ENCODE measurements at places on chromosomes 6 and 20.
A peak's percentile ranks its signal among the peaks of the same experiment; 100 is the strongest.

DNA sequence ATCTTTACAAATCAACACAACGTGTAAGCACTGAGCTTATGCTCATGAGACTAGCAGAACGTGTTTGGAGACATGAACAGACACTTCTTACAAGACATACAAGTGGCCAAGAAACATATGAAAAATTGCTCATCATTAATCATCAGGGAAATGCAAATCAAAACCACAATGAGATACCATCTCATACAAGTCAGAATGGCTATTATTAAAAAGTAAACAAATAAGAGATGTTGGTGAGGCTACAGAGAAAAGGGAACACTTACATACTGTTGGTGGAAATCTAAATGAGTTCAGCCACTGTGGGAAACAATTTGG, 327.9 kb upstream of the SOX4 start:
- no peak for DNase-seq

- no peak for DNase-seq
Measured at GRCh38 chr6:111788379-111789276, 84.6 kb downstream of the FYN start.

GRCh38 chr6:166587631-166588413, 1.3 kb upstream of the RAMACL start:
- DNase-seq = no peak

GRCh38 chr6:130775411-130776012, 51.7 kb upstream of the SMLR1 start:
- no peak for DNase-seq

DNA sequence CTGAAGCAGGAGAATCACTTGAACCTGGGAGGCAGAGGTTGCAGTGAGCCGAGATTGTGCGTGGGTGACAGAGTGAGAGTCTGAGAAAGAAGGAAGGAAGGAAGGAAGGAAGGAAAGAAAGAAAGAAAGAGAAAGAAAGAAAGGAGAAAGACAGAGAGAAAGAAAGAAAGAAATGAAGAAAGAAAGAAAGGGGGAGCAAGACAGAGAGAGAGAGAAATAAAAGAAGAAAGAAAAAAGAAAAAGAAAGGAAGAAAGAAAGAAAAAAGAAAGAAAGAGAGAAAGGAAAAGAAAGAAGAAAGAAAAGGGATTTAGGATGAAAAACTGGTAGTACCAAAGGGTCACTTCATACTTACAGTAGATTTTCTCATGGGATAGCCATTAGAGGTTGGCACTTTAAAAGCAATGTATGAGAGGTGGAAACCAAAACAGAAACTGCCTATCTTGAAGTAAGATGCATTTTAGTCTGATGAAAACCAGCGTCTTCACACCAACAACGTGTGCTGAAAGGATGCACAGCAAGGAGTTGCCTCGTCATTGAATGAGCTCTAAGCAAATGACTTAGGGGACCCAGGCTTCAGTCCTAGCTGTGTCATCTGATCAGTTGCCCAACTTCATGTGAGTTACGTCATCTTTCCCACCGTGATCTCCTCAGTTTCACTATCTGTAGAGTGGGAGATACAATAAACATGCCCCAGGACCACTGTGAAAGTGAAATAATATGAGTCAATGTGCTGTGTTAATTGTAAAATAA, 133.9 kb upstream of the NEDD9 start:
- no peak for DNase-seq

- no peak for DNase-seq
Measured at GRCh38 chr6:20664250-20664649, 130.0 kb downstream of the CDKAL1 start.

DNA sequence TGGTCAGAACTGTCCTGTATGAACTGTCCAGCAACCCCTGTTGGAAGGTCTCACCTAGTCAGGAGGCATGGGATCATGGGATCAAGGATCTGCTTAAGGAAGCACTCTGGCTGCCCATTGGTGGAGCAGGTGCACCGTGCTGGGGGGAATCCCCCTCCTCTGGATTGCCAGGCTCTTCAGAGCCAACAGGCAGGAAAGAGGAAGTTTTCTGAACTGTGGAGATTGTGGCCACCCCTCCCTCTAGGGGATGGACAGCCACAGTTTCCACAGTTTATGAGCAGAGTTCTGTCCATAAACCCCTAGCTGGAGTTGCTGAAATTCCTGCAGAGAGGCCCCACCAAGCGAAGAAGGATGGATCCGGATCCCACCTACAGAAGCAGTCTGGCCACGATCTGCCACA, 13.0 kb upstream of the HLA-DQB1 start:
- DNase-seq = no peak

DNA sequence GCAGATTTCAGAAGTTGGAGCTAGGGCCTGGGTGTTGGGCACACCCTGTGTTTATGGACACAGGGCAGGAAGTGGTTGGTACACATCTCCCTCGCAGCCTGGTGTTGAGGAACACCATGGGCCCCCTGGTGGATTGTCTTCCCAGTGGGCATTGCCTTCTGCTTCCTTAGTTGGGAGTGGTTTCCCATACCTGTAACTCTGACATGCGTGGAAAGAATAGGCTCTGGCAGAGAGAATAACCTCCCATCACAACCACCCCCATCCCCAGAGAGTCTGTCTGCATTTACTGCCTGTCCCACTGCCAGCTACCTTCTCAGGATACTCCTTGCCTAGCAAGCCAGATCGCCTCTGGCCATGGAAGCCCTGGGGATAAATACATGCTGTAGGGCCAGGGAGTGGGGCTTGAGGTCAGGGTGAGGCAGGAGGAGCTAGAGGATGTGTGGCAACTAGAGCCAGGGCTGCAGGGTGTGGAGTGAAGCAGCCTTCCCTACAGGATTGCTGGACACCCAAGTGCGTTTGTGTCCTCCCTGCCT, 14.7 kb downstream of the LRRC73 start:
- DNase-seq = peak; percentile 19

DNA sequence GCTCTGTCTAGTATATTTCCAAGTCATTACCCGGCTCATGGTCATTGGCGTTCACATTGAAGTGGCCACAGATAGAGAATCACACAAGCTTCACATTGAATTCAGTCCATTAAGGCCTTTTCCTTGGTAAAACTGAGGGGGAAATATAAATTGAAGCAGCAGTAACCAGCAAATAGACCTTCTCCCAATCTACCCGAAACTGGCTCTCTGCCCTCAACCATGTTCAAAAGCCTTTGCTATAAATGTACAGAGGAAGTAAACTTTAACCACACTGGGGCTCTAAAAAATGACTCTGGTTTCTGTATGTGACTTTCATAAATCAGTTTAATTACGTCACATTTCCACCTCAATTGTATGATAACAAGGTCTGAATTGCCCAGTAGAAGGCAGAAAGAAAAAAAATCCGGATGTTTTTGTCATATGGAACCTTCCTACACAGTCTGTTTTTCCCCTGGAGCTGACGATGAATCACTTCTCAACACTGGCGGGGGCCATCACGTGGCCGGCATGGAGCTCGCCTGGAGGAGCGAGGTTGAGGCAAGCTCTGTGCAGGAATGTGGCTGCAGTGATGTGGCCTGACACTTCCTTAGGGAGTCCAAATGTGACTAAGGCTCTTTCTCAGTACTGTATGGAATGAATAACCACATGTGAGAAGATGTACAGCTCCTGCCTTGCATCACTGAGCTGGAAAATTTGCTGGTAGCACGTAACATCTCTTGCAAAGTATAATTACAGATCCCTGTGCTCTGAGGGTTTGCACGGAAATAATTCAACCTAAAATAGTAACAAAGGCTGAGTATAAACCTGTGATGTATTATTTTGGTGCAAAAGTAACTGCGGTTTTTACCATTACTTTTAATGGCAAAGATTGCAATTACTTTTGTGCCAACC, 58.6 kb upstream of the SNX9 start:
- DNase-seq = peak; percentile 99

- no peak for DNase-seq
Measured at GRCh38 chr6:134379599-134379998, 61.7 kb upstream of the SGK1 start.

GRCh38 chr20:17893445-17893844, 75.1 kb downstream of the SNX5 start:
- no peak for DNase-seq

DNA sequence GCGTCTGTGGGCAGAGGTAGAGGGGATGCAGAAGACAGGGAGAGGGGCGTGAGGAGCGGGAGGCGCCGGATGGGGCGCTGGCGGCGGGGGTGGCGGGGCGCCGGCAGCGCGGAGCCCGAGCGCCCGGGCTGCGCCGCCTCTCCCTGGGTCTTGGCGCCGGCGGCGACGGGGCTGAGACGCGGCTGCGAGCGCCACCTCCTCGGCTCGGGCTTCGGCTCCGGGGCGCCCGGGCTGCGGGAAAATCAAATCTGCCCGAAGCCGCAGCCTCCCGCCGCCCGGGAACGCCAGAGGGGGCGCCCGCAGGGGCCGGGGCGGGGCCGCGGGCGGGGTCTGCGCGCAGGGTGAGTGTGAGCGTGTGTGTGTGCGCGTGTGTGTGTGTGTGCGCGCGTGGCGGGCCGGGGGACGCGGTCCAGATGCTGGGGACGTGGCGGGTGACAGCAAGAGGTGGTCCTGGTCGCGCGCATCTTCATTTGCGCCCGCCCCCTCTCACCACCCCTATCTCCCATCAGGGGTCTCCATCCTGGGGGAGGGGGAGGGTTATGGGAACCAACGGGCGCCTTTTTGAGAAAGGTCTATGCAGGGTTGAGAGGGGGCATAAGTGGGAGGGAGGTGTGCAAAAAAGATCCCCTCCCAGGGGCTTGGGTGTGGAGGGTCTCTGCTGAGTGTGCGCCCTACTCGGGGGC, 646 bp upstream of the CPNE5 start:
- DNase-seq = peak; percentile 20

DNA sequence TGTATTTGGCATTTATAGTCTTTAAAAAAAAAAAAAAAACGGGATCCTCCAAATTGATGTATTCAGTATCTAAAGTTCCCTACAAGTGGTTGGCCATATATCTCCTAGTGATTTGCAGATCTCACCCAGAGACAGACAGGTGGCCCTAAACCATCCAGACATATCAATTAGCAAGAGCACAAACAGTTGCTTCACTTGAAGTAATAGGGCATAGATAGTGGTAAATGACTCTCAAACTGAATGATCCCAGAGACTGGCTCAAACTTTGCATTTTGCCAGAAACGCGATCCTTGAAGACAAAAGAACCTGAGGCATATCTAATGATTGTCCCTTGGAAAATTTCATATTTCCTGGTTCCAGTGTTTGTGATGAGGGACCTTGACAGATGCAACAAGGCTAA, 54.6 kb downstream of the HMGCLL1 start:
- no peak for DNase-seq

Measured in ACHN (cell line).